NCI-H187 treated with DMSO at 0.1 percent for 48 hours (cell line): ENCODE measurements at places on chromosomes 2 and 18.

DNA sequence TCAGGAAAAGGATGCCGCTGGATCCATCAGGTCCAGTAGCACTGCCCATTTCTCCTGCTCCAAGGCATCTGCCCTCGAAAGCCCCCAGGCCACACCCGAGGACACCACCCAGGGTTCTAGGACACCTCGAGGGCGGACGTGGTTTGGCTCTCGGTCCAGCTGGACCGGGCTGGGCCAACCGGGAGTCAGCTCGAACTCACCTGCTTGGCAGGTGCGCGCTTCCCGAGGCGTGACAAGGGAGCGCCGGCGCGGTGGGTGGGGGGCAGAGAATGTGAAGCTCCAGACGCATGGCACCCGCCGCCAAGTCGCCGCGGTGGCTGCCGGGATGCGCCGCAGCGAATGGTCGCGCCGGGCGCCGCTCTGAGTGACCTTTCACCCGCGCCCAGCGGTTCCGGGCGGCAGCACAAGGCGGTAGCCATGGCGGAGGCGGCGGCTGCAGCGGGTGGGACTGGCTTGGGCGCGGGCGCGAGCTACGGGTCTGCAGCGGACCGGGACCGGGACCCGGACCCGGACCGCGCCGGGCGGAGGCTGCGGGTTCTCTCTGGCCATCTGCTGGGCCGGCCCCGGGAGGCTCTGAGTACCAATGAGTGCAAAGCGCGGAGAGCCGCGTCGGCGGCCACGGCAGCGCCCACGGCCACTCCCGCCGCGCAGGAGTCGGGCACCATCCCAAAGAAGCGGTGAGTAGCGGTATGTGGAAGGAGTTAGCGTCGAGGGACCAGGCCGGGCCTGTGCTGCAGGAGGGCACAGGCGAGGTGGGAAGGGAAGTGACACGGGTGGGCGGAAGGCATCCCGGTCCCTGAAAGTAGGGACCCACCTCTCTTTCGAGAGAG lies at the start of gene AGPS:
AGPS (plus strand) TSS at position 401 of the 830 bp plus-strand sequence; CDS start at position 418, 17 bp downstream.
- DNase-seq: no peak

DNA sequence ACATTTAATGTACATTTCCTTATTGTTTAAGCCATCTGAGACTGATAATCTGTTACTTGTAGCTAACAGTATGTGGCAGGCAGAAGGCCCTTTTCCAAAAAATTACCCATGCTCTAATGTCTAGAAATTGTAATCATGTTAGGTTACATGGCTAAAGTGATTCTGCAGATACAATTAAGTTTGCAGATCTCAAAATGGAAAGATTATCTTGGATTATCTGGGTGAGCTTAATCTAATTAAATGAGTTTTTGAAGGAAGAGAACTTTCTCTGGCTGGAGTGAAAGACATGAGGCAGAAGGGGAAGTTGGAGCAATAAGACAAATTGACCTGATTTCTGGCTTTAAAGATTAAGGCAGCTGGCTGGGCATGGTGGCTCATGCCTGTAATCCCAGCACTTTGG lies 76.3 kb downstream of the MBD2 start:
- no peak for DNase-seq

DNA sequence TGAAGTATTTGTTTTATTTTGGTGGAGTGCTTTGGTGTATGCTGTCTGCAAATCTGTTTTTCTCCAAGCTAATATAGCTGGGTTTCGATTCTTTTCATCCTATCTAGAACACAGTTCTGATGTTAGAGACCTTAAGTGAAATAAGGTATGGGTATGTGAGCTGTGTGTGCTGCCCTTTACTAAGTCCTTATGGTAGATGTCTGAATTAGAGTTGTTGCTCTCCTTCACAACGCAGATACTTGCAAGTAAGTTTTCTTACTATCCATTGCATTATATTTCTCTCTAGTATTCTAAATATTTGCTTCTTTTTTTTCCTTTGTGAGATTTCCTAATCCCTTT lies 38.6 kb downstream of the AGFG1 start:
- no peak for DNase-seq

GRCh38 chr2:69660637-69661036 lies 17.1 kb upstream of the AAK1 start:
- no peak for DNase-seq

GRCh38 chr2:38259311-38259710 lies 117.8 kb downstream of the ATL2 start:
- DNase-seq: no peak
